ENCODE measurements at places on chromosomes 4 and X.

DNA sequence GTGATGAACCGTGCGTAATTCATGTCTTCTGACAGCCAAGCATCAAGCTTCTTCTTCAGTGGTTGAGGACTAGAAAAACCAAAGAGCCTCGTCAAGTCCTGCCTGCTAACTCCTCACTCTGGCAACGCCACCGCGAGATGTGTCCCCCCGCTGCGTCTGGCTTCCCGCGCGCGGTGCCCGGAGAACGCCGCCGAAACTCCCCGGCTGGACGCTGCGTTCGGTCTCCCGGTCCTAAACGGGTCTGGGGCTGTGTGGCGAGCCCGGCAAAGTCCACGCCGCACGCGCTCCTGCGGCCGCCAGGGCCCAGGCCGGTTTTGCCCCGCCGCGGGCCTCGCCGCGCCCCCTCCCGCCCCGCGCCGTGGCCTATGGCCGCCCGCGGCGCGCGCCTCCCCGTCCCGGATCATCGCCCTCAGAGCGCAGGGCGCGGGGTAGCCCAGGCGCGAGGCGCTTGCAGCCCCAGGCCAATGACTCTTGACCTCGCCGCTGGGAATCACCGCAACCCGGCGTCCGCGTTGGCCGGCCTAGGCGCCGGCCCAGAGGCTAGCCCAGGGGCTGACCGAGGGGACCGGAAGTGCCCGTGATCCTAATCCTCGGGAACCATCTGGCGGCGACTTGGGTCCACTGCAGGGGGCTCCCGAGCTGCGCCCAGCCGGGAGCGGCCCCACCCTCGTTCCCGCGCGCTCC lies at the start of gene AADAT:
AADAT (minus strand) TSS at position 289 of the 684 bp plus-strand sequence; CDS start at position 23, 266 bp downstream.
- peak; percentile 53 for DNase-seq

- no peak for DNase-seq
These were observed 102.8 kb downstream of the C4orf51 start for GRCh38 chr4:145782756-145783155.

- no peak for DNase-seq
These were observed 735.1 kb upstream of the DIAPH2 start for GRCh38 chrX:95949588-95949987.

DNA sequence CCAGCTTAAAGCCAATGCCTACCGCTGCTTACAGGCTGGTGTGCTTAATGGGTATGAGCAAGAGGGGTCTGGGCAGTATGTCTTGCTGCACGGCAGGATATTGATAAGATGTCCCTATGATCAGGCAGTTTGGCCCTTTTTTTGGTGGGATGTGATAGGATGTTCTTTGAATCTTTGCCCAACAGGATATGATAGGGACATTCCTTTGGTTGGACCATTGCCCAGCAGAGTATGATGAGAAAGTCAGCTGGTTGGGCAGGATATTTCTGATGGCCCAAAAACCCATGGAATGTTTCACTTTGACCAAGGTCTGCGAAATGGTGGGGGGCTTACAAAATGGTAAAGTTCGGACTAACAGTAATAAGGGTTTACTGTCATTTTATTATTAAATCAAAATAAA lies 1060.6 kb downstream of the STIM2 start:
- peak; percentile 55 for DNase-seq

- no peak for DNase-seq
These were observed 1.8 kb downstream of the EPHA5 start for GRCh38 chr4:65668201-65669089.

DNA sequence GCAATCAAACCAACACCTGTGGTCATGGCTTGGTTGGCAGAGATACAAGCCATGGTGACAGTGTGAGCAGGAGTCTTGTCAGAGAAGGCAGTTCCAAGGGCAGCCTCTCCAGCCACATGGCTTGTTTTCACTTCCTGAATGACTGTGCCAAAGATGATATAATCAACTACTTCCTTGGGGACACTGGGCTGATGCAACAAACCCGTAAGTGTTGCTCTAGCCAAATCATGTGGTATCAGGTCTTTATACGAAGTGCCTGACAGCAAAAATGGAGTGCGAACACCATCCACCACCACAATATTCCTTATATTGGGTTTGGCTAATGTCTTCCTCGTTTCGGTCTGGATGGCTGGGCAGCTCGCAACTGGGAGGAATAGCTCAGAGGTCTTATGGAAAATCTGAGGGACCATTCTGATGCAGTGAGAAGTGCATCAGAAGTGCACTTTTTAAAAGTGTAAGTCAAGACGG lies 922.0 kb downstream of the NLGN4X start:
- DNase-seq = no peak

DNA sequence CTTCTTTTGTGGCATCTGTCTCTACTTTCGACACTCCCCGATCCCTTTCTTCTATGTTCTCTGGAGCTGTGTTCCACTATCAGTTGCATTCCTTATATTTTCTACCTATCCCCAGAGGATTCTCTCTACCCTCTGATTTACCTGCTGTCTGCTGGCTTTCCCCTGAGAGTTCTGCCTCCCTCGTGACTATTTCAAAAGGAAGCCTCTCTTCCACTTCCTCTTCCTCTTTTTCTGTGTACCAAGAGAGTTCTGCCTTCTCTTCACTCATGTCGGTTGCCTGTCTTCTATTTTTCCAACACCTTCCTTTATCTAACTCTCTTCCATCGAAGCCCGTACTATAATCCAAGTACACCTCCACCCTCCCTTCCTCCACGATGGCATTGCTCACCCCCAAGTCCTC lies 631.7 kb downstream of the SMARCA1 start:
- DNase-seq = no peak

- no peak for DNase-seq
These were observed 618.2 kb upstream of the PCDH10 start for GRCh38 chr4:132530861-132531260.

GRCh38 chrX:110561034-110561433 lies 202.4 kb downstream of the RTL9 start:
- DNase-seq = peak; percentile 32

DNA sequence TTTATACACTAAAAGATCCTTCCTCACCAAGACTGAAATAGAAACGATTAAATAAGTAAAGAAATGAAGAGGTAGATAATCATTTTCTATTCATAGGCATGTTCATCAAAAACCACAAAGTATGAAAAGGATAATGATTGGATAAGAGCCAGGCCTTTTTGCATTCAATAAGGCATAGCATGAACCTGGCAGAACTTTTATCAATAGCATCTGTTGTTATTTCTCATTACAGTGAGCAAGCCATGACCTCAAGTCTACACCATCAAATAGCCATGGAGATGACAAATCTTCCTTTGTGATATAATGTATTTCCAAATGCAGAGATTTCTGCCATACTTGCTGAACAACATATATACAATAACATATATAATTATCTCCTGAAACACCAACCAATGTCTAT lies 206.0 kb upstream of the SLC7A11 start:
- DNase-seq = peak; percentile 3

DNA sequence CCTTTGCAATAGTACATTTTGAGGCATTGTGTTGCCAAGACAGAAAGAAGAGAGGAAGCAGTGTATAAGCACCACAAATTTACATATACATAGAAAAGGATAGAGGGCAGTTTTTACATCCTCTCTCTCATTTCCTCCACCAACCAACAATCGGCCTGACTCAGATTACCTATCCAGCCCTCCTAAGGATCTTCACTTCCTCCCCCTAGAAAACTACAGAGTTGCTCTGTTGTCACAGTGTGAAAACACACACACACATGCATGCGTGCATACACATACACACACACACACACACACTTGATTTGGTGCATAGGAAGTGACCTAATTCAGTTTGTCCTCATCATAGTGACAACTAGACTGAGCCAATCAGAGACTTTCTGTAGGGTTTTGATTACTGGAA lies 98.8 kb upstream of the SPRY1 start:
- no peak for DNase-seq

- no peak for DNase-seq
These were observed 27.4 kb upstream of the CLDN24 start for GRCh38 chr4:183349673-183350072.

GRCh38 chrX:39336671-39337311 lies 535.5 kb downstream of the MID1IP1 start:
- no peak for DNase-seq

DNA sequence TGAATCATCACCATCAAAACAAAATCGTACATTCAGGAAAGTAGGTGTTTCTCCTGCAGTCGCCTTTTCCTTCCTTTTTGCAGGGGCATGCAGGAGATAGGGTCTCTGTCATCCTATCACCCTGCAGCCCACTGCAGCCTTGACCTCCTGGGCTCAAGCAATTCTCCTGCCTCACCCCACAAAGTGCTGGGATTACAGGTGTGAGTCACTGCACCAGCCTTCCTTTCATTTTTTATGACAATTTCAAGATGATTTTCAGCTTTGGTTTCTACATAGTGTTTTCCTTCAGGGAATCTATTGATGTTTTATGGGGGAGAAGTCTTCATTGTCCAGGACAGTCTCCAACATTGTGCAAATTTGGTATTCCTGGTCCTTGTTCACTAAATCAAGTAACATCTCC lies 71.7 kb downstream of the USP38 start:
- DNase-seq = no peak

GRCh38 chr4:7007142-7007907 lies 35.8 kb upstream of the TADA2B start:
- DNase-seq = no peak

GRCh38 chr4:184805462-184806228 lies 20.1 kb downstream of the ACSL1 start:
- no peak for DNase-seq

GRCh38 chr4:22021106-22021505 lies 72.5 kb upstream of the KCNIP4 start:
- no peak for DNase-seq

- DNase-seq = no peak
These were observed 39.3 kb downstream of the NHSL2 start for GRCh38 chrX:71949844-71950445.

GRCh38 chr4:102687373-102687981 lies 73.3 kb downstream of the MANBA start:
- no peak for DNase-seq

- no peak for DNase-seq
These were observed 103.4 kb downstream of the SLC7A11 start for GRCh38 chr4:138138774-138139173.

- no peak for DNase-seq
These were observed 218.2 kb downstream of the SCFD2 start for GRCh38 chr4:53147711-53148110.

DNA sequence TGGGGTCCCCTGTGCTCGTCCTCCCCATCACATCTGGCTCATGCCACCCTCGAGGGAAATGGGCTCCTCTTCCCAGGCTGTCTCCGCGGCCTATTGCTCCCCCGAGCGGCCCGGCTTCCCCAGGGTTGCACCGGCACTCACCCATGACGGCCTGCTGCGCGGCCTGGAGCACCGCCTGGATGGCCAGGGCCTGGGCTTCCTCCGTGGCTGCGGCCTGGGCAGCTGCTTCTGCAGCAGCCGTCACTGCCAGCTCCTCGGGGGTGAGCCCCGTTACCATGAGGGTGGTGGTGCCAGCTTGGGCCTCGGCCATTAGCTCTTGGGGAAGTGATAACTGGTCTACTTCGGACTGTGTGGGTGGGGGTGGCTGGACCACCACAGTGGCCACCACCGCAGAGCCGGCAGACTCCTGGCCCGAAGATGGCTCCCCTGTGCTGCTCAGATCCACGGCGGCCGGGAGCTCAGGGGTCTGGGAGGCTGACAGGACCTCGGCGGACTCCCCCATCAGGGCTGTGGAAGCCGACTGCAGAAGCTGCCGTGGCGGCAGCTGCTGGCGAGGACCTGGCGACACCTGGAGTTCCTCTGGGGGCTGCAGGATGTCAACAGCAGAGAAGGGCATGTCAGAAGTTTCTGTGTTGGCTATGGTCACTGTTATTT lies 8.1 kb upstream of the RENBP start:
- DNase-seq = no peak

- no peak for DNase-seq
These were observed 31.8 kb upstream of the UGT2A1 start for GRCh38 chr4:69684804-69685203.

DNA sequence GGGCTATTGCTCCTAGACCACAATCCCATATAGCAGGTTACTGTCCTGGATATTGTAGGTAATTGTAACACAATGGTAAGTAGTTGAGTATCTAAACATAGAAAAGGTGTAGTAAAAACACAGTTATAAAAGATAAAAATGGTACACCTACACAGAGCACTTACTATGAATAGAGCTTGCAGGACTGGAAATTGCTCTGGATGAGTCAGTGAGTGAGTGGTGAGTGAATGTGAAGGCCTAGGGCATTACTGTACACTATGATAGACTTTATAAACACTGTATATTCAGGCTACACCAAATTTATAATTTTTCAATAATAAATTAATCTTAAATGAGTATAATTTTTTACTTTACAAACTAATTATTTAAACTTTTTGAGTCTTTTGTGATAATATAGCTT lies 425.7 kb downstream of the PABPC4L start:
- DNase-seq = peak; percentile 33

- DNase-seq = no peak
These were observed 59.1 kb downstream of the PRPS1 start for GRCh38 chrX:107687445-107687844.

GRCh38 chr4:3867403-3868100 lies 101.4 kb downstream of the ADRA2C start:
- no peak for DNase-seq

DNA sequence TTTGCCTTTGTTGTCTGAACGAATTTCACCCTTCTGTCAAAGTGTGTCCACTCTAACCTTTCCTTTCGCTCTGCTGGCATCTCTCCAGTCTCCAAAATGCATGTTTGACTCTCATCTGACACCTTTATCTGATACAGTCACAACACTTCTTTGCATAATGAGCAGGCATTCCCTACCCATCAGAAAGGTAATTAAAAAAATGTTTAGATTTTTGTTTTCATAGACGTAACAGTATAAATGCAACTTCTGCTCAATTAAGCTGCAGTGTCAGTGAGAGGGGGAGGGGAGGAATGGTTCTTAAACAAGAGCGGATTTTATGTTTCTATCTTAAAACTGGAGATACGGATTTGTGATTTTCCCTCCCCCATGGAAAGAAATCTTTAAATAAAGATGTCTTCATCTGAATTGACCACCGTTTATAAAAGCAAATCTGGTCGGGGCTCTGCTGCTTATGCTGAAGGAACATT lies 70.2 kb downstream of the CXXC4 start:
- no peak for DNase-seq

DNA sequence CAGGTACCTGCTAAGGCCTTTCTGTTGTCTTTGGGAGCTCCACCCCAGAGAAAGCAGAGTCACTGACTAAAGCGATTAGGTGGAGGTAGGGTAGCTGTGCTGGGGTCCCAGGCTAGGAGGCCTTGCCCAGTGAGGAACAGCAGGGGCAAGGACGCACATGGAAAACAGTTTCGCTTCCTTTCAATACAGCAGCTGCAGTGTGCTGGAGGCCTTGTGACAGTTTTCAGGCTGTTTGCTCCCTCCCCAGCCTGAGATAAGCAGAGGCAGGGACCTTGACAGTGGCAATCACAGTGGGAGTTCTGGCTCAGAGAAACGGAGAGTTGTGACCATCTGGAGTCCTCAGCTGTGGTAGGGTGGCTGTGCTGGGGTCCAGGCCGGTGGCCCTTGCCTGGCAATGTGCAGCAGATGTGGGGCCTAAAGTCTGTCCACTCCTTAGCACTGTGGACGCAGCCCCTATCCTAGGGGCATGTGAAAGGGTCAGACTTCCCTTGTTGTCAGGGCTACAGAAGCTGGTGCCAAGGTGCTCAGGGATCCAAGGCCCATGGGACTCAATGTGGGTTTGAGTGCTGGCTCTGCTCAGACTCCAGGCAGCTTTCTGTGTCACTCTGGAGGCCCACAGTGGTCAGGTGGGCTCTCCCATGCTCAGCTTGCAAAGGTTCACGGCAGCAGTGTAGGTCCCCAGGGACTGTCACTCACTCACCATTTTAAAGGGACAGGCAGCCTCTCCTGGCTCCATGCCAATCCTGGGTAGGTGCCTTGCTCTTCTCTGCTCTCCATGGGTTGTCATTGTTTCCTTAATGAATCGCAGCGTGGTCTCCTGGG lies 534.9 kb upstream of the FMR1 start:
- no peak for DNase-seq

GRCh38 chr4:118842055-118842454 lies 6.1 kb upstream of the SEC24D start:
- peak; percentile 77 for DNase-seq
